ENCODE measurements at places on chromosomes 5 and 9.

- no peak for DNase-seq
Measured at GRCh38 chr5:137858223-137858916, 9.3 kb upstream of the MYOT start.

DNA sequence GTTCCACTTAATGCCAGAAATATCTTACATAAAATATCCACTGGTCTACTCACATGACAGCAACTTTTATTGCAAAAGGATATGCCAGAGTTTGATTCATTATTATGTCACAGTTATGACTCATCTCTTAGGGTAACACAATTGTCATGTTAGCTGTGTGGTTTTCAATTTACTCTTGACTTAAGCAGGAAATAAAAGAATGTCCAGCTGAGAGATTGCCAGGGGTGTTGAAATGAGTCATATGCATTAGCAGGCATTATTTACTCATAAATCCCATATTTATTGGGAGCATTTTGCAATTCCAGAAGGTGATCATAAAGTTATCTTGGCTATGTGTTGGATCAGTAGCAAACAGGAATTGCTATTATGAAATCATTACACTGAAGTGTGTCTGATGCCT is 1164.6 kb upstream of the CDH18 start:
- DNase-seq = no peak

GRCh38 chr5:54018438-54018837 is 291.9 kb downstream of the ARL15 start:
- DNase-seq = no peak

- DNase-seq = no peak
Measured at GRCh38 chr9:113886466-113886865, 10.4 kb downstream of the ZNF618 start.

DNA sequence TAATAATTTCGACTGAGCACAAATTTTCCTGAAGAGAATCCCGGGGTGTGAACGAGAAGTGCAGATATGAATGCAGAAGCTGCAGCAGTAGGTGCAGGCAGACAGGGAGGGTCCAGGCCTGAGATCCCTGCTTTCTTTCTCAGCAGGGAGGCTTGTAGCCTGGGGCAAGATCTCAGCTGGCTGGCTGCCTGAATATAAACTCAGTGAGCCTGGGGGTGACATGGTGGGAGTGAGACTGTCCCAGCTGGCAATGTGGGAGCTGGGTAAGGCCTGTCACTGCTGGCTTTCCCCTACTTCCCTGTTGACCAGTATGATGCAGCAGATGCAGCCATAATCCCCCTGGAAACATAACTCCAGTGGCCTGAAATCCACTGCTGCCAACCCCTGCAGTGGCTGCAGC is 325.2 kb downstream of the CETN3 start:
- DNase-seq = no peak
